ENCODE measurements at places on chromosomes 2 and 18.

- no peak for DNase-seq
Measured at GRCh38 chr18:45998244-45998643, 31.1 kb upstream of the EPG5 start.

GRCh38 chr2:219576505-219577388, 4.6 kb downstream of the INHA start:
- DNase-seq: no peak

DNA sequence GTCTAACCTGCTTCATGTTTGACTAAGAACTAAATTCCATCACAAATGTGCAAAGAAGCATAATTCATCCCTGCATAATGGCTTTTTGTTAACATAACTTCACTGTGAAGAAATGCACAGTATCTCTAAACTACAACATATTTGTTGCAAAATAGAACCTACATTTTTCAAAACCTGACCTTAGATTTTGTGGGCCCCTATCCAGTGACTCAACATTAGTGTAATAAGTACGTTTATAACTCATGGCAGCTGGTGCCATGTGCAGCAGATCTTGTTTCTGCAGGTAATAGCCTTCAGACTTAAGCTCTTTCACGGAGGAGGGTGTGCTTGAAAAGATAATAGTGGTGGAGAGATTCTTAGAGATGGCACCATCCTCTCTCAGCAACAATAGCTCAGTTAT, 28.6 kb upstream of the VWC2L start:
- DNase-seq: no peak

DNA sequence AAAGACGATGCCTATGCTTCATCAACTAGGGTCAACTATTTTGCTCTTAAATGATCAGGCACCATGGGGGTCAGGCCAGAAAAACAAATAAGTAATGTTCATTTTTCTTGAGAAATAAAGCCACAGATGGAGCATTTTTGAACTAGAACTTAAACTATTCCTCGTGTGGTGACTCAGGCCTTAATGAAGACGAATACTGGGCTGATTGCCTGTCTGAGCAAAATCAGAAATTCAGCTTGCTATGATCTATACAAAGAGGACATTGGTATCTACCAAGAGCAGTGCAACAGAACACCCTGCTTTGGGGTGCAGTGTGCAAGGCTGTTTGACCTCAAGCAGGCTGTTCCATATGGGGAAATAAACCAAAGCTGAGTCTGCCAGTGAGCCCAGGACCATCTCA, 176.0 kb downstream of the NRP2 start:
- no peak for DNase-seq

DNA sequence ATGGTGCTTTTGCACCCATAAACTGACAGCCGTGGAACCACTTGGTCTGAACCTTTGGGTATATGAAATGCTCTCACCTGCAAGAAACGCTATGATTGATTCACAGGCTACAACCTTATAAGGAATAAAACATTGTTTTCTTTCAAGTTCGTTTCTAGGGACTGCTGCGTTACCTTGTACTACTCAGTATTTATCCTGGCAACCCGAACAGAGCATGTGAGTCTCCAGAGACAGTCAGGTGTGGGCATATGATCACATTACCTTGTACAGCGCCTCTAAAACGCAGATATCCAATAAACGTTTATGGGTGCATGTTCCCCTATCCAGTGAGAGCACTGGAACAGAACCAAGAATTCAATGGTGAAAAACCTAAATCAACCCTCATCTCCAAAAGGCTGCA, 1.7 kb downstream of the CCBE1 start:
- no peak for DNase-seq

DNA sequence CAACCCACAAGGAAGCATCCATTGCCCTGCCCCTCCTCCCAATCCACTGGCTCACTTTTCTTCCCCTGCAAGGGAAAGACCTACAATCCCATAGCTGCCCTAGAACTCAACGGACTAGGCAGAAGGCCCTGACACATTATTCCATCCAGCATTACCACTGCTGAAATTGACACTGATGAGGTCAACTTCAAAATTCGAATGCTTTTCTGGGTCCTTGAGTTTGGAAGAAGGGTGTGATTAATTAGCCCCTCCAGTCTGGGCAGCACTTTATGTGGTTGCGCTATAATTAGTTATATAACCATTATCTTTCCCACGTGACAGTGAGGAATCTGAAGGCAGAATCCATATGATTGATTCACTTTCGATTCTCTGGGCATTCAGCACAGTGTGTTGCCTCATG, 55.7 kb downstream of the EVA1A start:
- DNase-seq: no peak

GRCh38 chr2:10028988-10029874, 14.1 kb upstream of the KLF11 start:
- no peak for DNase-seq

DNA sequence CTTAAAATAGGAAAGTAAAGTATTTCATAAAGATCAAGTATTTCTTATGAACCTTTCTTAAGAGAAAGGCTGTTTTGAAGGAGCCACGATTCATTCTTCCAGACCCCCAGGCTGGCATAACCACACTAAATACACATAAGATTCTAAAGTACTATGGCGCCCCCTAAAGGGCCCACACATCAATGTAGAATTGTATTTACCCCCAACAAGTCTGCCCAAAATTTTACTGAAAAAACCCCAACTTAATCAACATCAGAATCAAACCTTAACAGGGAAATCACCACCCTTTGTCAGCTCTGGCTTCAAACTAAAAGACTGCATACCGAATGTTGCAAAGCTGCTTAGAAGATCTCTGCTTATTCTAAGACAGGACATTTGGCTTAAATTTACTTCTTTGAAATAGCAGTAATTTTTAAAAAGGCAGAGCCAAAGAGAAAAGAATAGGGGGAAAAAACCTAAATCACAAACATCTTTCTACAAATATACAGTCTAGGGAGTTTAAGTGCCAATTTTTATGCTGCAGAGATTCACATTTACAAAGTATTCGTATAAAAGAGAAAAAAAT, 20.4 kb upstream of the BCL2 start:
- no peak for DNase-seq

- no peak for DNase-seq
Measured at GRCh38 chr2:101714118-101714517, 16.6 kb downstream of the MAP4K4 start.

- DNase-seq: no peak
Measured at GRCh38 chr2:9570182-9571060, 14.8 kb upstream of the ADAM17 start.

All from left renal pelvis (tissue), 4 donors.